ENCODE measurements at places on chromosomes 2 and 18. TPM values are rescaled to one million over a fixed set of nuclear protein-coding genes. Genes with fewer than 3 reads are reported as not detected.

Gene ABHD1
- not detected for total RNA-seq

Gene LINC00305
- not detected for total RNA-seq

Gene IL37
- not detected for total RNA-seq

Gene SMAD4
- total RNA-seq: 67.3 TPM

Gene FSIP2
- total RNA-seq: 0.86 TPM

Measured in fibroblast of villous mesenchyme (primary cell).